ENCODE measurements at places on chromosomes 3 and 15. TPM values are rescaled to one million over a fixed set of nuclear protein-coding genes. Genes with fewer than 3 reads are reported as not detected.

GRCh38 chr3:72093270-72093991, 308.5 kb upstream of the PROK2 start:
- no peak for DNase-seq

DNA sequence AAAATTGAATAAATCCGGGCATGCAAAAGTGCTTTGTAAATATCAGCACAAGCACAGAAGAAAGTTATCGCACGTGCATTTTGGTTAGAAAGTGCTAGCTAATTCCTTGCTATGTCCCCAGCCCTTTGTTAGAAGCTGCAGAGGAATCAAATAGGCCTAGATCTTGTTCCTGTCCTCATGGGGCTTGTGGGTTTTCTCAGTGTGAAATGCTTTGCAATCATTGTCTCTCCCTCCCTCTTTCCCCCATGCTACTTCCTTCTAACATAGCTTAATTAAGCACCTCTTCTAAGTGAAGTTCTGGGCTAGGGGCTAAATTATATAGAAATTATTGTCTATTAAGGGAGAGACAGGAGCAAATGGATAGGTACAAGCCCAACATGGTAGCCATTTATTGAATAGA, 271.7 kb downstream of the RPLP1 start:
- peak; percentile 9 for DNase-seq

GRCh38 chr3:192927016-192927415, 9.4 kb upstream of the MB21D2 start:
- DNase-seq: no peak

DNA sequence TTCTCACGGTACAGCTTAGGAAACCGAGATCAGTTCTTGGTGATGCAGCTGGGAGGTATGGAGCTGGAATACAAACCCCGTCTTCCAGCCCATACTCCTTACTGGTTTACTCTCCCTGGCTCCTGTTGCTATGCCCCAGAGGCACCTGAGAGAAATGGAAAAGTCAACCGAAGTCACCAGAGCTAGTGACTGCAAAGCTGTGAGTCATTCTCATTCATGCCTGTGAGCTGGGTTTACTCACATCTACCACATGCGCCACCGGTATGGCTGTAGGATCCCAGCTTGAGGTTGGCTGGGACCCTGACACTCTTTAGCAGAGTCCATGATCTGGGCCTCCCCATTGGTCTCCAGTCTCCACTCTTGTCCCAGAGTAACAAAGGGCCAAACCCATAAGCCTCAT, 111.5 kb upstream of the ETV5 start:
- DNase-seq: no peak

DNA sequence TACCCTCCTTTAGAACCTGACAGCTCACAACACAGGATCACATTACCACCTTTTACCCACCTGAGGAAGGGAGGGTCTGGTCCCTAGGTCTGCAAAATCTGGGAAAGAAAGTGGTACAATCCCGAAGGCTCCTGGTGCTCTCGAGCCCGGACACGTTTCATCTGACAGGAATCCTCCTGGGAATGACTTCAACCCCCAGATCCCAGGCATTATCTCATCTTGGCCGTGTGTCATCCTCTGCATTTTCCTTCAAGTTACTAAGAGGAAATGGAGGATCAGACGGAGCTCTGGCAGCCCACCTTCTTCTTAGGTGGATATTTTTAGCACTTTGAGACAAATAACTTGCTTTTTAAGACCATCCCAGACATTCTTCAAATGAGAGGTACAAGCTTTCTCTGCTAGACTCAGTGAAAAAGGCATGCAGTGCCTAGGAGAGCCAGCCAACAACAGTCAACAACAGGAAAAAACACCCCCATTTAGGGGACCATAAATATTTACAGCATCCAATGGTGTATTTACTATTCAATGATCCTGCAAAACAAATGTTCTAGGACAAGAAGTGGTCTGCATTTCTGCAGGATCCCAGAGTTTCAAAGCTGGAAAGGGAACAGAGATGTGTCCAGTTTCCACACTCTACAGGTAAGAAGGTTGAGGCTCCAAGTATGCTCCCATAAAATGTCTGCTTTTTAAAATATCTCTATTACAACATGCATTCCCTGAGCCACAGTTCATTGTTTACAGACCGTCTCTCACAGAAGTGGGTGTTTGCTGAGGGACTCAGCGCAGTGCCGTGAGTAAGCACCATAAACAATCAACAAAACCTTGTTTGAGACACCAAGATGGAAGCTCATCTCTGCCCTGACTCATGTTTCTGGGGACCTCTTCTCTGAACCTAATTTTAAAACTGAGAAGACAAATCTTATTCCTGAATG, 38.3 kb upstream of the ARHGEF3 start:
- no peak for DNase-seq

- no peak for DNase-seq
These were observed 255.7 kb upstream of the GRM7 start for GRCh38 chr3:6605227-6605626.

DNA sequence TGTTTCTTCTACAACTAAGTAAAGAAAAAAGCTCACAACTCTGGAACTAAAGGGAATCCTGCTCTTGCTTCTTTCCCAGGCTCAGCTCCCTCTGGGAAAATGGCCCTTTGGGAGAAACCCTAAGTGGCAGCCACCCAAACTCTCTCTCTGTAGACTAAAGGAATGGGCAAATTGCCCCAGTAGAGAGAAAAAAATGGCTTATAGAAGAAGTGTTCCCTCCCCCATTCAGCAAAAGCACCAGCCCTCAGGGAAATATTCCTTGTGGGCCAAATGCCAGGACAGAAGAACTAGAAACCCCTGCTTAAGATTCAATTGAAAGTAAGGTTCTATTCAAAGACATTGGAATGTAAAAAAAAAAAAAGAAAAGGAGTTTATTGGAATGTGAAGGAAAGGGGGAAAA, 603.7 kb upstream of the ALCAM start:
- no peak for DNase-seq

DNA sequence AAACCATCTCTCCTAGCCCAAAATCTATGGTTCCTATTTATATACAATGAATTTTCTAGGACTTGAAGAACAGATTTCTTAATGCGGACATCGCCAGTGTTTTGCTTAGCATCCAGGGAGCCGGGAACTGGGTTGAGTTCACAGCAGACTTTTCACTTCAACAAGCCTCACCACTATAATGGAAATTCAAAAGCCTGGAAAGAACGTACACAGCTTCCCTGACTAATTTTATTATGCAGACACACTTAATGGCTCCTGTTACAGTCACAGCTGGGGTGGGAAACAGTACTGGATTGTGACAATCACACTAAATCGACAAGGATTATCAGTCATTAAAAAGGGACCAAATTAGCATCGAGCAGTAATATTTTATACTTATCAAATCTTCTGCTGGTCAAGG, 129.2 kb upstream of the BNIP2 start:
- no peak for DNase-seq

DNA sequence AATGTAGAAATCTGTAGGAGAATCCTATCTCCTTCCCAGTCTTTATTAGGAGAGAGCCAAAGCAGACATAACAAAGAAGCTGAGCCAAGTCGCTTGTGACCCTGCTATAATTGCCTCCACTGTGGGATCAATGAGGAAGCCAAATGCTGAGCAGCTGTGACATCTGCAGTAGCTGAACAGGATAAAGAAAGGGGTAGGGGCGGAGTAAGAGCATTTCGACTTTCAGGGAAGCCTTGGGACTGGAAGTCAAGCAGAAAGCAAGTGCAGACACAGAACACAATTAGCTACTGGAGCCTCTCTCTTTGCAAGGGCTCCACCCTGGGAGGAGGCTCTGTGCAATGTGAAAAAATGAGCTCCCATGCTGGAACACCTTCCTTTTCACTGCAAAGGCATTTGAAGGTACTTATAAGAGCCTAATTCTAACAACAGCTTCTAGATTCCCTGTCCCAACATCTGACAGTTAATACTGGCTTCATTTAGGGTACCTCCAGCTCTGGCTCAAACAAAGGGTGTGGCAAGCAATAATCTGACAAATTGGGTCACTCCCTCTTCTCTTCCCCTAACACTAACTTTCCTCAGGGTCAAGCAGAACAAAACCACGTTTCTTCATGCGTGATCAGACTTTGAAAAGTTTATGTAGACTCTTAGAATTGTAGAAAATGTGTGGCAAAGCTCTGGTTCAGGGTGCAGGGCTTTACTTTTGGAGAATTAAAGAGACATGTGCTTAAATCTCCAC, 166.4 kb downstream of the CADPS start:
- no peak for DNase-seq

DNA sequence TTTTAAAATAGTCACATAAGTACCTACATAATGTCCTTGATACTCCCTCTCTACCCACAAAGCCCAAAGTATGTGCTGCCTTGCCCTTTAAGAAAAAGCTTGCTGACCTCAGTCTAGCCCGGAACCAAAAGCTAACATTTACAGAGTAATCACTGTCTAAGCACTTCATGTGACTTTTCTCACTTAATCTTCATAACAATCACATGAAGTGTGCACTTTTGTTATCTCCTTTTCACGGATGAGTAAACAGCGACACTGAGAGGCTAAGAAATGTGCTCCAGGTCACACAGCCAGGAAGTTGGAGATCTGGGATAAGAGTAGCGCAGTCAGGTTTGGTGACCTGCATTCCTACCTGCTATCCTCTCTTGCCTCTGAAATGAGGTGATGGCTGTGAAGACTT, 194.0 kb downstream of the ITPR1 start:
- no peak for DNase-seq

DNA sequence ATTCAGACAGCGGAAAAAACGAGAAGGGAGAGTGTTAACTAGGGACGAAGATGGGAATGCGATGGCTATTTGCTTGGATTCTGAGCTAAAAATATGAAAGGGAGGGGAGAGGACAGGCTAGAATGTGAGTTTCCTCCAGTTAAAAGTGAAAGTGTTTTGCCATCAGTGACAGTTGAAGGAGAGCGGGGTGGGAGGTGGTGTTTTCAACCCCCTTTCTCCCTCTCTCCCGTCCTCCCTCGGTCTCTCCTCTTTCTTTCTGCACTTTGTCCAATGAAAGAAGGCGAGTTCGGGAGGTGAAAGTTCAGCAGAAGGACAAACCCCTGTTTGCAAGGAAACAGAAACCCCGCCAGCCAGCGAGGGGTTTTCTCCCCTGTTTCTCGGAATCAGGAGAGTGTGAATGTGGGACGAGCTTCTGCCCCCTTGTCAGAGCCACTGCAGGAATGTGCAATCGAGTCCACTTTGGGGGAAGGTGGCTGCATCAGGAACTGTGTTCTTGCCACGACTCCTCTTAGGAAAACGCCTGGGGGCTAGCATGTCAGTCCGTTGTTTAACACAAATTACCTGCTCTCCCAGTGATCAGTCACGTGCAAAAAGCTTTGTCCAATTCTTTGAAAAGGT, 975 bp upstream of the FOXP1 start:
- DNase-seq: peak; percentile 7

DNA sequence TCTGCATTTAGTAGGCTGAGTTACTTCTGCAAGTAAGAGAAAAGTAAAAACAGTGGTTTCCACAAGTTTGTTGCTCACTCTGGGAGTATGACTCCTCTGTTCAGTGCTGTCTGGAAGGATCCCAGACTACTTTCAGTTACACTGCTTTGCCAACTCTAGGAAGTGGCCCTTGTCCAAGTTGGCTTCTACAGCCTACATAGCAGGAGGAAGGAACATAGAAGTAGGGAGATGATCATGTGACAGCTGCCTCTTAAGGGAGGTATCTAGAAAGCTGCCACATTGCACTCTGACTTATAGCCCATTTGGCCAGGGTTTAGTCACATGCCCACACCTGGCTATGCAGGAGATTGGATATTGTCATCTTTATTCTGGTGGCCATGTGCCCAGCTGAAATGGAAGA, 298.1 kb downstream of the NSUN3 start:
- no peak for DNase-seq

CCR9 gene
- total RNA-seq: 6.5 TPM

IQSEC1 gene
- total RNA-seq: 102 TPM

COL6A5 gene
- total RNA-seq: not detected

DUOXA2 gene
- total RNA-seq: not detected

PROK2 gene
- 1.4 TPM for total RNA-seq

EBLN2 gene
- total RNA-seq: 16.0 TPM

C3orf20 gene
- 0.14 TPM for total RNA-seq

FAM3D gene
- not detected for total RNA-seq
